Fibroblast of skin of right biceps (primary cell): ENCODE measurements at places on chromosomes 13 and 19.

GRCh38 chr19:1754636-1755466 lies 1.5 kb downstream of the ONECUT3 start:
- DNase-seq, result peak; percentile 15

DNA sequence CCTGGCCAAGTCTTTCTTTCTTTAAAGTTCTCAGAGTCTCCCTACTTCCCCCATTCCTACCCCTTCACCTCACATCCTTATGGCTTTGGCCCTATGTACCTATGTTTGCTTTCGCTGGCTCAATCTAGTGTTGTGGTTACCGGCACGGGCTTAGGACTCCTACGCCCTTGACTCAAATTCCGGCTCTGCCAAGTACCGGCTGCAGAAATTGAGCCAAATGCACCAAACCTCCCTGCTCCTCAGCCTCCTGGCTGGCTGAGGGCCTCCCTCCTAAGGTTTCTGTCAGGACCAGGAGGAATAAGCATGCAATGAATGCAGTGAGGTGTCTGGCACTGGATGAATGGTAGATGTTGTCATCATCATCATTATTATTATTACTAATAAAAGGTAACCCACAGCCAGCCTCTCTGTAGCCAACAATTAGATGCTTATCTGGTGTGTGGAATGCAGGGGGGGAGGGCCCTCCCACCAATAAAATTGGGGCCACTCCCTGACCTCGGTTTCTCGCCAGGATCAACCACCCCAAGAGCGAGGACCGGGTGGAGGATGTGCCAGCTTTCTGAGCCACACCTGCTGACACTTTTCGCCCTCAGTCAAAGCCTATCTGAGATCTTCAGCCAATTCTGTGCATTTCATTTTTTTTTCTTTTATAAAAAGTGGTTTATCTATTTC lies 20.7 kb downstream of the KLK5 start:
- no peak for DNase-seq

DNA sequence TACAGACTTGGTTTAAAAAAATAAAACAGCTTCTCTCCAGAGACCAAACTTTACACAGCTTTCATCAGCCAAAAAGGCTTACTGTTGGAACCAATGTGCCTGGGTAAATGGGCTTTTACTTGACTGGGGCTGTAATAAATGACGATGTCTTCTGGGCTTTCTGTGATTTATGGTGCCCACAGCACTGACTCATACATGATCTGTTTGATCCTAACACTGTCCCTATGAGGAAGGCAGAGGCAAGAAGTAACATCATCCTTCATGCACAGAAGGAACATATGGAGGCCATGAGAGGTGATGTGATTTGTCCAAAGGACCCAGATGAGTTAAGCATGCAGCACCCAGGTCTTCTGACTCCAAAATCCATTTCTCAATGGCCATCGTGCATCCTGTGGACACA lies 77.4 kb downstream of the DOCK9 start:
- peak; percentile 29 for DNase-seq

GRCh38 chr13:107941345-107942029 lies 273.8 kb downstream of the LIG4 start:
- DNase-seq, result no peak

DNA sequence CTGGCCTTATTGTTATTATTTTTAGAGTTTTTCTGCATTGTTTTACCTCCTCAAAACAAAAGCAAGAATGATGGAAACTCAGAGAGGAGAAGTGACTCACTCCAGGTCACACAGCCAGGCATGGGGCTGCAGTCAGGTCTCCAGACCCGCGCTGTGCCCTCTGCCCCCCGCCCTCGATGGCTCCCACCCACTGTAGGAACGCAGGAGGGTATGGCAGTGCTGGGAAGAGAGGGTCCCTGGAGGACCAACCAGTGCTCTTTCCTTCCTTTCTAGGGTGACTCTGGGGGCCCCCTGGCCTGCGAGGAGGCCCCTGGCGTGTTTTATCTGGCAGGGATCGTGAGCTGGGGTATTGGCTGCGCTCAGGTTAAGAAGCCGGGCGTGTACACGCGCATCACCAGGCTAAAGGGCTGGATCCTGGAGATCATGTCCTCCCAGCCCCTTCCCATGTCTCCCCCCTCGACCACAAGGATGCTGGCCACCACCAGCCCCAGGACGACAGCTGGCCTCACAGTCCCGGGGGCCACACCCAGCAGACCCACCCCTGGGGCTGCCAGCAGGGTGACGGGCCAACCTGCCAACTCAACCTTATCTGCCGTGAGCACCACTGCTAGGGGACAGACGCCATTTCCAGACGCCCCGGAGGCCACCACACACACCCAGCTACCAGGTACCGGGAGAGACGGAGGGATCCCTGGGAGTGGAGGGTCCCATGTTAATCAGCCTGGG lies 5.6 kb downstream of the TIMM13 start:
- DNase-seq, result no peak

- DNase-seq, result no peak
Measured at GRCh38 chr19:583198-583967, 6.3 kb upstream of the HCN2 start.

GRCh38 chr13:43567608-43568007 lies 219.2 kb downstream of the ENOX1 start:
- peak; percentile 68 for DNase-seq

DNA sequence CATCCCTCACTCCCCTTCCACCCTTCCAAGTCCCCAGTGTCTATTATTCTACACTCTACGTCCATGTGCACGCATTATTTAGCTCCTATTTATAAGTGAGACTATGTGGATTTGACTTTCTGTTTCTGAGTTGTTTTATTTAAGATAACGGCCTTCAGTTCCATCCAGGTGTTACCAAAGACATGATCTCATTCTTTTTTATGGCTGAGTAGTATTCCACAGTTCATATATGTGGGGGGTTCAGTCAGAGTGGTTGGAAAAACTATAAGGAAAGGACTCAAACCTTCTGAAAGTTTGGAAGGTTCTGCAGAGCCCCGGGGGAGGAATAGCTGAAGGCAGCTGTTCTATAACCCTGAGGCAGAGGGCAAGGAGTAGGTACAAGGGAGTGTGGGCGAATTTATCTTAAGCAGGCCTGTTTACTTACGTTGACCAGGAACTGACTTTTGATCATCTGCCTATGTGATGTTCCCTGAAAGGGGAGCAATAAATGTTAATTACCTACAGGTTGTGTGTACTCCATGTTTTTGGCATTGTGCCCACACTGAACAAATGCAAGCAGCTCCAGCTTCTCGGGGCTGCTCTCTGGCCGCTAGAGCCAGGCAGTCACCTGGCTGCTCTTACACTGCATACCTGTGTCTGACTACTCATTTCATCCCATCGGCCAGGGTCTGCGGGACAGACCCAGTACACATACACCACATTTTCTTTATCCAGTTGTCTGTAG lies 13.5 kb upstream of the ADGRE1 start:
- DNase-seq, result no peak
